ENCODE measurements at places on chromosomes 11 and 22.

- no peak for DNase-seq
These were observed 673 bp downstream of the CDON start for GRCh38 chr11:126061707-126062678.

- DNase-seq, result no peak
These were observed 21.7 kb downstream of the RASSF10 start for GRCh38 chr11:13030857-13031256.

DNA sequence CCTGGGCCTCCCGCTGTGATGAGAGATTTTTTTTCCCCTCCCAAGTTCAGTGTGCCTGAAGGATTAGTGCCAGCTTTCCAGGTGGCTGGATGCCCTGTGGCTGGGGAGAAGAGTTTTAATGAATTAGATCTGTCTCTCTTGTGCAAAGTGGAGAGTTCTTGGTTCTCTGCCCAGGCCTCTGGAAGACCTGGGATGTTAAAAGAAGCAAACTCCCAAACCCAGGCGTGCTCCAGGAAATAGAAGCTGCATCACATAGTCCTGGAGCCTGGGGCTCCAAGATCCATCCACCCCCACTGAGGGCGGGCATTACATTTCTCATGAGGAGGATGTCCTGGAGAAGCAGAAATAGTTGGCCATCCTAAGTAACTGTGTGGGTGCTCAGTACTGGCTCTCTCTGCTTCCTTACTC lies 30.6 kb downstream of the SDHAF2 start:
- no peak for DNase-seq

DNA sequence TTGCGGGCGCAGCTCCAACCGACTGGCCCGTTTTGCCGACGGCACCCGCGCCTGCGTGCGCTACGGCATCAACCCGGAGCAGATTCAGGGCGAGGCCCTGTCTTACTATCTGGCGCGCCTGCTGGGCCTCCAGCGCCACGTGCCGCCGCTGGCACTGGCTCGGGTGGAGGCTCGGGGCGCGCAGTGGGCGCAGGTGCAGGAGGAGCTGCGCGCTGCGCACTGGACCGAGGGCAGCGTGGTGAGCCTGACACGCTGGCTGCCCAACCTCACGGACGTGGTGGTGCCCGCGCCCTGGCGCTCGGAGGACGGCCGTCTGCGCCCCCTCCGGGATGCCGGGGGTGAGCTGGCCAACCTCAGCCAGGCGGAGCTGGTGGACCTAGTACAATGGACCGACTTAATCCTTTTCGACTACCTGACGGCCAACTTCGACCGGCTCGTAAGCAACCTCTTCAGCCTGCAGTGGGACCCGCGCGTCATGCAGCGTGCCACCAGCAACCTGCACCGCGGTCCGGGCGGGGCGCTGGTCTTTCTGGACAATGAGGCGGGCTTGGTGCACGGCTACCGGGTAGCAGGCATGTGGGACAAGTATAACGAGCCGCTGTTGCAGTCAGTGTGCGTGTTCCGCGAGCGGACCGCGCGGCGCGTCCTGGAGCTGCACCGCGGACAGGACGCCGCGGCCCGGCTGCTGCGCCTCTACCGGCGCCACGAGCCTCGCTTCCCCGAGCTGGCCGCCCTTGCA lies 1.0 kb downstream of the FJX1 start:
- no peak for DNase-seq

DNA sequence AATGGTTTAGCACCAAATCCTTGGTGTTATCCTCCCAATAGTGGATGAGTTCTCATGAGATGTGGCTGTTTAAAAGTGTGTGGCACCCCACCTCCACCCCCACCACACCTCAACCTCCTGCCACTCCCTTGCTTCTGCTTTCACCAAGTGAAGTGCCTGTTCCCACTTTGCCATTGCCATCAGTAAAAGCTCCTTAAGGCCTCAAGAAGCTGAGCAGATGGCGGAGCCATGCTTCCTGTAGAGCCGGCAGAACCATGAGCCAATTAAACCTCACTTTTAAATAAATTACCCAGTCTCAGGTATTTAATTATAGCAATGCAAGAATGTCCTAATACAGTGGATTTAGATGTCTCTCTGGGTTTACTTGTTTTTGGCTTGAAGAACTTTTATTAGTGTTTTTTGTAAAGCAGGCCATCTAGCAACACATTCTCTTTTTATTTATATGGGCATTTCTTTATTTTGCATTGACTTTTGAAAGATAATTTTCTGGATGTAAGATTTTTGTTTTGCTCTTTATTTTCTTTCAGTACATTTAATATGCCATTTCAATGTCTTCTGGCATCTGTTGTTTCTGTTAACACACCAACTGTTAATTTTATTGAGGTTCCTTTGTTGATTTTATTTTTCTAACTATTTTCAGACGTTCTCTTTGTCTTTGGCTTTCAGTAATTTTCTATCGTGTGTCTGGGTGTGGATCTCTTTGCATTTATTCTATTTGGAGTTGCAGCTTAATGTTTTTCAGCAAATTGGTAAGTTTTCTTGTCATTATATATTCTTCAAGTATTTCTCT lies 724.5 kb upstream of the CNTN5 start:
- no peak for DNase-seq

- no peak for DNase-seq
These were observed 125.7 kb downstream of the KCNQ1OT1 start for GRCh38 chr11:2574043-2574552.

DNA sequence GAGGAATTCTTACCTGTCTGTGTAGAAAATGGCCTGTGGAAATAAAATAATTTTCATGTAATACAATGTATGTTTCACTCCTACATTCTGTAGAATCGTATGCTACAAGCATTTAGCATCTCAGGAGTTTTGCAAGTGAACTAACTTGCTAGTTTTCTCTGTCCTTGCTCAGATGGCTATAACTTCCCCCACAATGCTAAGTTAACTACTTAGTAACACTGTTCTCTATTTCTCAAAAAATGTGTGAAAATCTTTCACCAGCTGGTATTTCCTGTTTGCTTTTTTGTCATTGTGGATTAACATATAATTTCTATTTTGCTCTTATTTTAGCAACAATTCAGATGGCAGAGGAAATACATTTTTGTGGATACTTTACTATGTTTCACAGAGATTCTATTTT lies 4.4 kb downstream of the OR4S2 start:
- DNase-seq, result no peak

GRCh38 chr22:45722006-45722405 lies 50.4 kb downstream of the ATXN10 start:
- no peak for DNase-seq

DNA sequence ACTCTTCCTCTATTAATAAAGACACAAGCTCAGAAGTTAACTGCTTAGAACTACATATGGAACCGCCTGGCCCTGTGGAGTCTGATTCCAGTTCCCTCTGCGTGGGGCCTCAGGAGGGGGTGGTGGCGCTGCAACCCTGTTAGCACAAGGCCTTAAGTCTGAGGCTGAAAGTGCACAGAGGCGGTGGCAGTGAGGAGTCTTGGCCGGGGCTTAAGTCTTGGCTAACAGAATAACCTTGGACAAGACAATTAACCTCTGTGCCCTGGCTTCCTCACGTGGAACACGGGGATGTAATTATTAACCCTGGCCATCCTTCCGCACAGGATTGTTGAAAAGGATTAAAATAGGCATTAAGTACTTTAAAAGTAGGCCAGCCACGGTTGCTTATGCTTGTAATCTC lies 191.5 kb downstream of the CEP164 start:
- DNase-seq, result no peak

DNA sequence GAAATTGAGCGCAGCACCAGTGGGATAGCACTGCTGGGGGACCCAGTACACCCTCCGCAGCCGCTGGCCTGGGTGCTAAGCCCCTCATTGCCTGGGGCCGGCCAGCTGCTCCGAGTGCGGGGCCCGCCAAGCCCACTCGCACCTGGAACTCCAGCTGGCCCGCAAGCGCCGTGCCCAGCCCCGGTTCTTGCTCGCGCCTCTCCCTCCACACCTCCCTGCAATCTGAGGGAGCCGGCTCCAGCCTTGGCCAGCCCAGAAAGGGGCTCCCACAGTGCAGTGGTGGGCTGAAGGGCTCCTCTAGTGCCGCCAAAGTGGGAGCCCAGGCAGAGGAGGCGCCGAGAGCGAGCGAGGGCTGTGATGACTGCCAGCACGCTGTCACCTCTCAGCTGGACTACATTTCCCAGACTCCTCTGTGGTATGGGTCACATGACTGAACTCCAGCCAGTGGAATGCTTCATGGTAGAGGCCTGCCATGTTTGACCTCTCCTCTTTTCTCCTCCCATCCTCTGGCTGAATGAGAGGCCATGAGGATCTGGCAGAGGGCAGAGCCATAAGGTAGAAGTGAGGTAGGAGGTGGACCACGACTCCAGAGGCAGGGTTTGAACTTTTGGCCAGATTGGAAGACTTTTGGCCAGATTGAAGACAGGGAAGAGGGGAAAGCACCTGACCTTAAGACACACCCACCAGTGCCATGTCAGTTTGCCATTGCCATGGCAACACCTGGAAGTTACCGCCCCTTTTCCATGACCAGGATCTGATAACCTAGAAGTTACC lies 6.2 kb downstream of the MRGPRD start:
- no peak for DNase-seq

DNA sequence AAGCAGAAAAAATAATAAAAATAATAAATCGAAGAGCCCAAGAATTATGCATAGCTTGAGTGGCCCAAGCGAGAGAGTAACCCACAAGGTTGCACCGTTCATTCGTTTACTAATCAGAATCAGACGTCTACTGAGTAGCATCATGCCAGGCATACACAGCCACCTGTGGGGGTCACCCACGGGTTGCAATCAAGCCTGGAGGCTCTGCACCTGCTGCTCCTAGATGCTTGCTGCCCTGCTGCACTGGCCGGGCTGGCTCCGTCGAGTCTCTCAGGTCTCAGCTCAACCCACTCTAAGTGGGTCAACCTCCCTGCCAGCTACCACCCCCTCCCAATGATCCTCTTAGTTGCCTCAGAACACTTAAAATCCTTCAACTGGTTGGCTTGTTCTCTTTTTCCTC lies 2.0 kb upstream of the TESMIN start:
- no peak for DNase-seq

DNA sequence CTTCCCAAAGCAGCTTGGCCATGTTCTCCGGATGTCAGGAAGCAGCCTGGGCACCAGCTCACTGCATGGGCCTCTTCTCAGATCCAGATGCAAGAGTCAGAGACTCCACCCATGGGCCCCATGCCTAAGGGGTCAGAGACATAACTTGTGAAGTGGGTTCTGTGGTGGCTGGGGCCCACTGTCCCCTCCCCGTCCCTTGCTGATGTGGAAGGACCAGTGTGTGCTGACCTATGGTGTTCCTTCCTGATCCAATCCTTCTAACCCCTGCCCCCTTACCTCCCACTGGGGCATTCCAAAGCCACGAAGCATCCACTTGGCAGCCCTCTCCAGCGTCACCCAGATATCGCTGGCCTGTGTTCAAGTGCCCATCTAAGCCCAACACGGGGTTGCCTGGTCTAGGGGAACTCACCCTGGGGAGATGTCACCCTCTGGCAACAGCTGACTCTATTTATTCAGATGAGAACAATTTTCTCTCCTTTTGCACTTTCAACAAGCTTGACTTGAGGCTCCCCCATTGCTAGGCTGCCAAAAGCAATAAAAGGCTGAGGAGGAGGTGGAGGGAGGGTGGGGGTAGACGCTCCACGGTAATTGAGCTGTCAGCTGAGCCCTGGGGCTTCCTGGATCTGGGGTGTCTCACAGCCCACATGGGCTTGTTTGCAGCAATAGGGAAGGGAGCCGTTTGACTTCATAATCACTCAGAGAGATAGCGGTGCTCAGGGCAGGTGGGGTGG lies 158.5 kb downstream of the ADAMTS15 start:
- DNase-seq, result no peak

- DNase-seq, result no peak
These were observed 59.7 kb upstream of the CYP2D6 start for GRCh38 chr22:42190274-42190673.

DNA sequence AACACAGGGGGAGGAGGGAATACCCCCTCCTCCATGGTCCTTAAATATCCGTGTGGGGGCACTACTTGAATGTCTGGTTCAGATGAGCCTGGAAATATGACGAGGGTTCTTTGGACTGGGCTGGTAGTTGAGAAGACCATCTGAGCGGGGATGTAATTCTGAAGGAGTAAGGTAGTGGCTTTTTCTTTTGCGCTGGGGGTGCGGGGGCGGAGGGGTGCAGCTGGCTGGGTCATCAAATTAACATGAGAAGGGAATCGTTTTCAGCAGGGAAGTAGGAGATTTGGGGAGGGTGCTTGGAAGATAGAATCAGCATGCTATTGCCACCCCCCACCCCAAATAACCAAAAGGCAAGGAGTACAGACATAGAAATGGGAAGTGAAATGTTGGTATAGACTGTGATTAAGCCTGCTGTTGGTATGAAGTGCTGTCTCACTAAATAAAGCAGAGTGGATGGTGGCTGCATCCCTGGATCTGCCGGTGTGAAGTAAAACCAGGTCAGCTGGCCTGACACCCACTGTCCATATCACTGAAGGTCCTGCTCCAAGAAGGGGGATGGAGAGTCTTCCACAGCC lies 121.9 kb upstream of the HSD17B12 start:
- no peak for DNase-seq

- no peak for DNase-seq
These were observed 287.4 kb upstream of the PDGFD start for GRCh38 chr11:104451197-104451893.

GRCh38 chr11:89442801-89443200 lies 48.4 kb downstream of the NOX4 start:
- DNase-seq, result no peak

DNA sequence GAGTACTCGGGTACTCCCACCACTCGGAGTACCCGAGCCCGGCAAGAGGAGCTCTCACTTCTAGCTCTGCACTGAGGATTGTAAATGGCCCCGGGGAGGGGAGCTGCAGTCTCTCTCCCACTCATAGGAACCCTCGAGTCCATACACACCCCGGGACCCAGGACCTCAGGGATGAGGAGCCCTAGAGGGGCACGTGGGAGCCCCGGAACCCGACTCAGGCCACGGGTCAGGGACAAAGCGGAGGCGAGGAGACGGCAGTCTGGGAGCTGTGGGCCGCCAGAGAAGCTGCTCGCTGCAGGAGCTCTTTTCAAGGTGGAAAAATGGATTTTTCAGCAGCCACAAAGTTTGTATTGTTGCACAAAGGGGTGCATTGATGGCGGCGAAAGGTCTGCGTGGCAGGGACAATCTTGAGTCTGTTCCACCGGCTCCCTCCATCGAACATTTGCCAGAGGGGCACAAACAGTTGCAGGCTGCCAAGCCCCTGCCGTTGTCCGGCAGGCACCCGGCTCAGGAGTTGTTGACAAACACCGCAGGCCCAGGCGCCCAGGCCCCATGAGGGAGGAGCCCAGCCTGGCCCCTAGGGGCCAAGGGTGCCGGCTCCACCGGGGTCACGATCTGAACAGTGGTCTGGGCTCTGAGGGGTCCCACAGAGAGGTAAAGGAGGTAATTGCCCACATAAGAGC lies 5.7 kb upstream of the FLI1 start:
- DNase-seq, result no peak

DNA sequence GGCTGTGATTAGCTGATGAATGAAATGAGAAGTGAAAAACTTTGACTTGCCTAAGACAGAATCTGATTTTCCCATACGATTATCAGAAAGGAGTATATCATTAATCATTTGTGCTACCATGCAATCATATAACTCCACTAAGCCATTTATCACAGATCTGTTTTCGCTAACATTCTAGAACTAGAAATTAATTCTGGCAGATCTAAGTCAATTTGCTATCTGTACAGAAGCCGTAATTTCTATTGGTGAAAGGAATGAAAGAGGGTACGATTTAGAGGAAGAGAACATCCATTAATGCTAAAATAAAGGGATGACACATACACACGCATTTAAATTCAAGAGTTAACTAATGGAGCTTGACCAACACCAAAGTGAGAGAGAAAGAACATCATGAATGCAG lies 201.6 kb downstream of the SBF2 start:
- DNase-seq, result no peak
